ENCODE measurements at places on chromosomes 7 and 10. TPM values are rescaled to one million over a fixed set of nuclear protein-coding genes. Genes with fewer than 3 reads are reported as not detected.

- peak overlapping the region; percentile 70 for H3K4me3 ChIP-seq
- no peaks in the 10 kb centered on the region for H3K36me3 ChIP-seq
- H3K27me3 ChIP-seq = no peaks in the 10 kb centered on the region
- no peaks in the 10 kb centered on the region for H3K4me1 ChIP-seq
- H3K27ac ChIP-seq = peak overlapping the region; percentile 99
These were observed 4.5 kb downstream of the TSPAN14 start for GRCh38 chr10:80458638-80459037.

DNA sequence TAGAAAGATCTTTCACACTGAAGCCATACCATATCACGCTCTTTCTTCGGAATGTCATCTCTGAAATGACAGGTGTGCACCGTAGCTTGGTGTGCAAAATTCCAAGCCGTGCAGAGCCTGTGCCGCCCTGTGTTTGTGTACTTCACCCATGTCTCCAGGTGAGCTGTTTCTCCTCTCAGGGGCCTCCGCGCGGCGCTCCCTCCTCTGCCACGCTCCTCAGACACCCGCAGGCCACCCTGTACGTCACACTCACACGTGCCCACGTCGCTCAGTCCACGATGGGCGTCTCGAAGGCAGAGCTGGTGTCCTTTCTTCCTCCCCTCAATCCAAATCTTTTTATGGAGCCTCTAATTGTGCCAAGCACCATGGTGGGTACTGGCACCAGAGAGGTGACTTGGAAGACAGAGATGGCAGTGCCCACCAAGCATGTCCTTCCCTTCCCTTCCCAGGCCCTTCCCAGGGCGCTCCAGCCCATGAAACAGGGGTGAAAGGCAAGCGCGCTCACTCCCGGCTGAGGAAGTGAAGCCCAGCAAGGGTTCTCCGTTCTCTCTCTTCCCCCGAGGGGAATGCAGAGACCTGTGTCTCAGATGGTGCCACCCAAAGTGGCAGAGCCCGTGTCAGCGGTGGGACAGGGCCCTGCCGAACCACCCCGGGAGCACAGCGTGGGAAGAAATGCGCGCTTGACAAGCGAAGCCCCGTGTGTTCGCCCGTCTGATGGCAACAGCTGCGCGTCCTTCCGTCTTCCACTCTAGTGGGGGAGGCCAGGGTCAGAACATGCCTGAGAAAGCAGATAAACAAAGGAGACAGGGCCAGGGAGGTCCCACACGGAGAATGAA lies 292.5 kb upstream of the SHH start:
- no peak overlapping the region for H3K4me3 ChIP-seq
- DNase-seq = no peak
- H3K36me3 ChIP-seq = no peaks in the 10 kb centered on the region
- H3K27me3 ChIP-seq = no peaks in the 10 kb centered on the region

DNA sequence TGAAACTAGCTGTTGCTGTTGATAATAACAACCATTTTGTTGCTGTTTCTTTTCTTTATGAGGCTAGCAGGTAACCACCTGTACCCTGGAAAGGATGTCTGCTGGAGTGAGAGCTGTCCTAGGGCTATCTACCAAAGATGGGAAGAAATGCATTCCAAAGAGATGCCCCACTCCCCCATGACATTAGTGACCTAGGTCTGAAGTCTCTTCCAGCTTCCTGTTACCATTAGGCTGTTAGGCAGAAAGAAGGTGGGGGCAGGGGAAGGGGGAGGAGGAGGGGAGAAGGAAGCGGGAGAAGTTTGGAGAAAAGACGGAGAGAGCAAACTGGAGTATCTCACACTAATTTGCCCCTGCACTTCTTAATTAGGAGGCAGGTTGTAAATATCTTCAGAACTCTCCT lies 118.5 kb downstream of the ABLIM1 start:
- H3K27me3 ChIP-seq = no peaks in the 10 kb centered on the region
- no peak overlapping the region for H3K27ac ChIP-seq
- DNase-seq = no peak
- H3K4me1 ChIP-seq = no peaks in the 10 kb centered on the region
- no peak overlapping the region for H3K4me3 ChIP-seq

Gene MRPS17
- total RNA-seq = 3.1 TPM

Gene HACD1
- 7.6 TPM for total RNA-seq

GRCh38 chr7:114939484-114940097 lies 17.7 kb downstream of the MDFIC start:
- H3K4me3 ChIP-seq = no peak overlapping the region
- H3K27ac ChIP-seq = no peak overlapping the region
- DNase-seq = no peak
- H3K36me3 ChIP-seq = no peaks in the 10 kb centered on the region

DNA sequence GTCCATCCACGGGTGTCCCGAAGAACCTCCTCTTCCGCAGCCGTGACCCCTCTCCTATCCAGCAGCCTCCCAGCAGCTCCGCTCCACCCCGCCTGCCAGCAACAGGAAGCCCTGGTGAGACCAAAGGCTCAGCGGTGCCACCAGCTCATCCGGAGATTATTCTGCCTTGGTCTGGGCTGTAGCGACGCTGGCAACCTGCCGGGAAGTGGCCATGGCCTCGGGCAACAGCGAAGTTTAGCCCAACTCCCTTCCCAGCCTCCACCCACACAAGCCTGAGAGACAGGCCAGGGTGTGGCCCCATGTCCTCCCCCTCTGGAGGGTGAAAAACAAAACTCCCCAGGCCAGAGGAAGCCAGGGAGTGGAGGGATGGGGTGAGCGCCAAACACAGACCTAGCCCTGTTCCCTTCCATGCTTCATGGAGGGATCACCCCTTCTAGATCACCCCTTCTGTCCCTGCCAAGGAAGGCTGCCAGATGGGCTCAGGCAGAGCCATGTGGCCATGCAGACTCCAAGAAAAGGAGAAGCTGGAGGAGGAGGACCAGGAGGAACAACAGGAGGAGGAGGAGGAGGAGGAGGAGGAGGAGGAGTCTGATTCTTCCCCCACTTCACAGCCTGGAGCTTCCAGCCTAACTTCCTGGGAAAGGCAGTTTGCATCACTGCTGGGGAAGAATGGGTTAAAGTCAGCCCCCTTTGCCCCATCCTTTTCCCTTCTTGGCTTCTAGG lies 918 bp downstream of the CALHM2 start:
- H3K27ac ChIP-seq = peak overlapping the region; percentile 83
- H3K4me1 ChIP-seq = peaks cover 58% of the 10 kb centered on the region
- no peaks in the 10 kb centered on the region for H3K27me3 ChIP-seq
- peak overlapping the region; percentile 77 for H3K4me3 ChIP-seq
- no peaks in the 10 kb centered on the region for H3K36me3 ChIP-seq

GRCh38 chr7:87853237-87853864 lies 22.8 kb downstream of the SLC25A40 start:
- no peak overlapping the region for H3K4me3 ChIP-seq
- peaks cover 8% of the 10 kb centered on the region for H3K36me3 ChIP-seq
- H3K27ac ChIP-seq = no peak overlapping the region
- no peaks in the 10 kb centered on the region for H3K4me1 ChIP-seq

DNA sequence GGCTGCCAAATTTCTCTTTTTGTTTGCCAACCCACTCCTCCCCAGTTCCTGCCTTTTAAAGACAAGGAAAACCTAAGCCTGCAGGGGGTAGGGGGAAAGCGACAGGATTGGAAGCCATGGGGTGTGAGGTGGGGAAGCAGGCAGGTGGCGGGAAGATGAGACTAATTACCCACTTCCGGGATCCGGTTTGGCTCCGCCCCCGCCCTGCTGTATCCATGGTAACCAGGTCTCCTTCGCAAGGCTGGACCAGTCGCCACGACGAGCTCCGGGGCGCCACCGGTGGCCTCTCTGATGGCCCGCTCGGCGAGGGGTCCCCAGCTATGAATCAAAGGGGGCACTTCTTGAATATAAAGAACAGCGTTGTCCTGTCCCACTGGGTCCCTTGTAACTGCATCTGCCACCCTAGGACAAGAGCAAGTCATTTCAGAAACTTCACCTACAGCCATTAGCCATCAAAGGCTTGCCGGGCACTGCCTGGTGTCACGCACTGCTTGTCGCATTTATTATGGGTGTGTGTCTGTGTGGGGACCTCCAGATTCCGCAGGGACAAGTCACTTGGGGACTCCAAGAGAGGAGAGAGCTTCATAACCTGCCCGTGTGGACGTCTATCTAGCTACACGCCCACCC lies 55.4 kb upstream of the LMTK2 start:
- no peak for DNase-seq
- H3K4me1 ChIP-seq = no peaks in the 10 kb centered on the region
- H3K27ac ChIP-seq = no peak overlapping the region

Measured in tibial nerve (tissue), 4 donors.